ENCODE measurements at places on chromosomes 16 and 17. TPM values are rescaled to one million over a fixed set of nuclear protein-coding genes. Genes with fewer than 3 reads are reported as not detected.
A peak's percentile ranks its signal among the peaks of the same experiment; 100 is the strongest.

The KAT8 gene
- total RNA-seq = 58.2 TPM

The GSG1L gene
- total RNA-seq = not detected

The PDE6G gene
- total RNA-seq = 8.7 TPM

The TMEM238L gene
- not detected for total RNA-seq

The KRT24 gene
- not detected for total RNA-seq

The MMP25 gene
- 12.8 TPM for total RNA-seq

- peak overlapping the region; percentile 68 for H3K27ac ChIP-seq
- no peak overlapping the region for H3K4me3 ChIP-seq
- no peaks in the 10 kb centered on the region for H3K27me3 ChIP-seq
- peaks cover 20% of the 10 kb centered on the region for H3K36me3 ChIP-seq
These were observed 16.6 kb downstream of the TMEM204 start for GRCh38 chr16:1550069-1550468.

GRCh38 chr16:17222871-17223401 is 247.8 kb downstream of the XYLT1 start:
- DNase-seq = no peak
- H3K4me1 ChIP-seq = peaks cover 15% of the 10 kb centered on the region
- peaks cover 12% of the 10 kb centered on the region for H3K36me3 ChIP-seq
- H3K4me3 ChIP-seq = no peak overlapping the region

- peaks cover 6% of the 10 kb centered on the region for H3K27me3 ChIP-seq
- no peaks in the 10 kb centered on the region for H3K36me3 ChIP-seq
- no peaks in the 10 kb centered on the region for H3K4me1 ChIP-seq
- DNase-seq = no peak
These were observed 9.9 kb downstream of the COL1A1 start for GRCh38 chr17:50191359-50192143.

DNA sequence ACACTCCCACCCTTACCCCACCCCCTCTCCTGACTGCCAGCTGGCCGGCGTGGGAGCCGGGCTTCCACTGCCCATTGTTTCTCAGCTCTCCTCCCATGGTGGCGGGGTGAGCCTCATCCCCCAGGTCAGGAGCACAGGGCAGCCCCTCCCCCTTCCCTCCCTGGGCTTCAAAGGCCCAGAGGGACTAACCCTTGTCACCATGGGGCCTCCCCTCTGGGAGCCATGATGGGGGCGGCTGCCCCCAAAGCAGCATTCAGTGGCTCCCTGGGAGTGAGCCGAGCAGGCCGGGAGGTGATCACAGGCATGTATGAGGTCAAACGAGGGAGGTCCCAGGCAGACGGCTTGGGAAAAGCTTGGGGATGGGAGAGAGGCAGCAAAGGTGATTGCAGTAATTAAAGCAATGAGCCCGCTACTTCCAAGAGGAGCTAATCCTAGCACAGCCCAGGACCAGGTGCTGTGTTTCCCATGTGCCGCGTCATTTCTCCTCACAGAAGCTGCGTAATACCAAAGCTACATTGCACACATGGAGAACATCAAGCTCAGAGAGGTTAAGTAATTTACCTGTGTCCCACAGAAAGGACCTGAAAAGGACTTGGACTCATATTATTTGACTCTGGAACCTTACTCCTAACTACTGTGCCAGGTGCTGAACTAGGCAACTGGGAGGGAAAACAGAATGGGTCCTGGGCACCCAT is 24.5 kb downstream of the CDK5RAP3 start:
- H3K4me3 ChIP-seq = no peak overlapping the region
- no peaks in the 10 kb centered on the region for H3K4me1 ChIP-seq
- H3K27ac ChIP-seq = no peak overlapping the region
- H3K36me3 ChIP-seq = no peaks in the 10 kb centered on the region
- DNase-seq = no peak

GRCh38 chr17:41325611-41326010 is 10.1 kb upstream of the KRTAP17-1 start:
- H3K4me3 ChIP-seq = no peak overlapping the region
- DNase-seq = no peak
- no peaks in the 10 kb centered on the region for H3K36me3 ChIP-seq
- no peaks in the 10 kb centered on the region for H3K27me3 ChIP-seq
- H3K4me1 ChIP-seq = peaks cover 7% of the 10 kb centered on the region

GRCh38 chr17:27244491-27245223 is 49.3 kb upstream of the WSB1 start:
- peaks cover 34% of the 10 kb centered on the region for H3K27me3 ChIP-seq
- no peak overlapping the region for H3K4me3 ChIP-seq
- H3K27ac ChIP-seq = no peak overlapping the region
- DNase-seq = no peak
- H3K36me3 ChIP-seq = no peaks in the 10 kb centered on the region

DNA sequence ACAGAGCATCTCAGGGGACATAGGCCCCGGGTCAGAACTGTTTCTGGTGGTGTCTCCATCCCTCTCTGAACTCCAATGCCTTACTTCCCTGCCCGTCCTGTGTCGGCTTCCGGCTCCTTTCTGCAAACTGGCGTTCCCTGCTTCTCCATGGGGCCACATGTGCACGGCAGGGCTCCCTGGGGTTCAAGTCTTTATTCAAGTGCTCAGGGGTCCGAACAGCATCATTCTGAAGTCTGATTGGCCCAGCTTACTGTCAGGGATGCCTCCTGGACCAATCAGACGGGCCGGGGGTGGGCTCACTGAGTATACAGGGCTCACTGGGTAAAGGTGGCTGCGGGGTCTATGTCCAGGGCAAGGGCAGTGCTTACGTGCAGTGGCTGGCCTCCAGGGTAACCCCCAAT is 17.1 kb downstream of the C16orf82 start:
- no peaks in the 10 kb centered on the region for H3K4me1 ChIP-seq
- no peak overlapping the region for H3K27ac ChIP-seq
- peaks cover 7% of the 10 kb centered on the region for H3K27me3 ChIP-seq
- H3K36me3 ChIP-seq = no peaks in the 10 kb centered on the region

- H3K27me3 ChIP-seq = peaks cover 14% of the 10 kb centered on the region
- no peak overlapping the region for H3K27ac ChIP-seq
- H3K36me3 ChIP-seq = no peaks in the 10 kb centered on the region
- DNase-seq = no peak
These were observed 20.9 kb upstream of the SYT17 start for GRCh38 chr16:19147126-19147525.

GRCh38 chr16:64312980-64313379 is 808.9 kb downstream of the CDH11 start:
- H3K27ac ChIP-seq = no peak overlapping the region
- no peaks in the 10 kb centered on the region for H3K36me3 ChIP-seq
- no peaks in the 10 kb centered on the region for H3K4me1 ChIP-seq
- DNase-seq = no peak

- H3K36me3 ChIP-seq = no peaks in the 10 kb centered on the region
- no peak for DNase-seq
- no peak overlapping the region for H3K27ac ChIP-seq
- H3K4me1 ChIP-seq = peaks cover 5% of the 10 kb centered on the region
These were observed 82.8 kb upstream of the SEC14L1 start for GRCh38 chr17:77058016-77058415.
